ENCODE measurements at places on chromosomes 5 and 9.
A peak's percentile ranks its signal among the peaks of the same experiment; 100 is the strongest.

DNA sequence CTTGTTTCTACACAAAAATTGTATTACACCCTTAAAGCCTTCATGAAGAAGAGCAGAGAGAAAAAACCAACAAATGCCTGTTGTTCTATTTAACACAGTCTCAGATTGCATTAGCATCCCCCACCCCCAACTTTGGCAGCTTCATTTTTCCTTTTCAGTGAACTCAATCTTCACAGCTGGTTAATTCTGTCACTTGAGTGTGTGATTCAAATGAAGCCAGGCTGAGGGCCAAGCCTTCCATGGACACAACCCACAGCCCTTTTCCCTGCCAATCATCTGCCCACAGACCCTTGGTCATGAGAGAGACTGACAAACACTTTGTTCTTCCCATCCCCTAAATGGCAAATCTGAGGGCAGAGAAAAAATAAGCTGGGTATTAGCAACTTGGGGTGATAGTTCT lies 217.5 kb upstream of the NMUR2 start:
- DNase-seq: no peak

DNA sequence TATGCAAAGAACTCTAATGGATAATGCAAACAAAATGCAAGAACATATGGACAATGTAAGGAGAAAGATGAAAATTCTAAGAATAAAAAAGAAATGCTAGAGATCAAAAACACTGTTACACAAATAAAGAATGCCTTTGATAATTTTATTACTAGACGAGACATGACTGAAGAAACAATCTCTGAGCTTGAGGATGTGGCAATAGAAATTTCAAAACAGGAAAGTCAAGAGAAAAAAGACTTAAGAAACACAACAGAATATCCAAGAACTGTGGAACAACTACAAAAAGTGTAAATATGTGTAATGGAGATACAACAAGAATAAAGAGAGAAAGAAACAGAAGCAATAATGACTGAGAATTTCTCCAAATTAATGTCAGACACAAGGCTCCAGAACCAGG lies 140.5 kb upstream of the ACOT12 start:
- no peak for DNase-seq

DNA sequence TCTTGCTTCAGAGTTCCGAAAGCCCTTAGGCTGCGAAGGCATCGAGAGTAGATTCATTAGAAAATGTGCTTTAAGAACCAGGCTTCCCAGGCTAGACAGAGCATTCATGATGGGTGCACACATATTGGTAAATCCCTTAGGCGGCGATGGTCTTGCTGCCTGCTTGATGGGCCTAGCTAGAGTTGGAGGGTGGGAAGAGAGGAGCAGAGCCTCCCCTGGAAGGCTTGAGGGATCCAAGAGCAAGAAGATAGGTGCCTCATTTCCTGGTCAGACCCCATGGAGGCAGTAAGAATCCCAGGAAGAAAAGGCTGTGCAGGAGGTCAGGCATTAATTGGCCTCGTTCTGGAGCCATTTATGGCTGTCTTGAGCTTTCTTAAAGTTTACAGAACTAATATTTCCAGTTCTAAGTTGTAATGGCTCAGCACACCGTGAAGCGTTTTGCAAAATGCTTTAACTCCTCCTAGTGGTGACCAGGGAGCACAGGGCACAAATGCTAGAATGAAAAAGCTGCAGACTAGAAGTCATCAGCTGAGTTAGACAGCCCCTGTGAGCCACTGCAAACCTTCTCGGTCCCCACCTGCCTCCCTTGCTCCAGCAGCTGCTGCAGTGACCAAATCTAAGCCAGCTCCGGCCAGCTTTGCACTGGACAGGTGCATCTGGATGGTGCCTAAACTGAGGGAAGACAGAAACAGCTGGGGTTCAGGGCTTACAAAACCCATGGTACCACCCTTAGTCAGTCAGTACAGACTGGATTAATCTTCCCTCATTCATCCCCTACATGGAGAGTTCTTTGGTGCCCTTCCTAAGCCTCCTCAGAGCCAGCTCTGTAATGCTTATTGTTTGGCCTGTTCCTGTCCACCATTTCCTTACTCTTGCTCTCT lies 14.7 kb downstream of the SLC45A2 start:
- peak; percentile 68 for DNase-seq

GRCh38 chr9:121686930-121687541 lies 35.6 kb downstream of the DAB2IP start:
- peak; percentile 54 for DNase-seq

GRCh38 chr5:137613554-137614265 lies 114.6 kb upstream of the SPOCK1 start:
- DNase-seq: peak; percentile 32

All from fibroblast of skin of right biceps (primary cell).